ENCODE measurements at places on chromosomes 6 and 20.

DNA sequence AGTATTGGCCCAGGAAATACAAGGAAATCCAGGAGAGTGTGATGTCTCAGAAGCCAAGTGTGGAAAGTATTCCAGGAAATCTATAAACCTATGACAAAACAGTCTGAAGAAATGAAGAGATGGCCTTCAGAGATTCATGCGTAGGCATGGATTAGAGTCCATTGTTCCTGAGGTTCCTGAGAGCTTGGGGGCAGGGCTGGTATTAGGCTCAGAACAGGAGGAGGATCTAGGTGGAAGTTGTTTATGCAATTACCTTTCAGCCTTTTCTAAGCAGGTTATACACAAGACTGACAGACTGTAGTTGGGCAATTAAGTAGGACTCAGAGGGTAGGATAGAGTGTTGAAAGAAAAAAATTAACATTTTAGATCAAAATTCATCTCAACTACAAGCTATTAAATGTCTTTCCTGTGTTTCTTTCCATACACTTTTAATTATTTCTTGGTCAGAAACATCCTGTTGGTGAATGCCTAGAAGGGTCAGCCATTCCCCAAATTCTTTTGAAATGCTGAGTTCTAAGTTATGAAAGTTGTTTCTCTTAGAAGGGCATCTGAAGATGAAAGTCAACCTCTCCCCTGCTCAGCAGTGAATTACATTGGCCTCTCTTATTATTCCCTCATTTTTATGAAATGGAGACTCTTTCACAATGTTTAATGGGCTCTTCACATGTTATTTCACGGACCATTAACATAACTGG is 201.2 kb upstream of the MYLIP start:
- no peak for DNase-seq

- no peak for DNase-seq
These were observed 20.1 kb upstream of the MTCL3 start for GRCh38 chr6:127539272-127539671.

DNA sequence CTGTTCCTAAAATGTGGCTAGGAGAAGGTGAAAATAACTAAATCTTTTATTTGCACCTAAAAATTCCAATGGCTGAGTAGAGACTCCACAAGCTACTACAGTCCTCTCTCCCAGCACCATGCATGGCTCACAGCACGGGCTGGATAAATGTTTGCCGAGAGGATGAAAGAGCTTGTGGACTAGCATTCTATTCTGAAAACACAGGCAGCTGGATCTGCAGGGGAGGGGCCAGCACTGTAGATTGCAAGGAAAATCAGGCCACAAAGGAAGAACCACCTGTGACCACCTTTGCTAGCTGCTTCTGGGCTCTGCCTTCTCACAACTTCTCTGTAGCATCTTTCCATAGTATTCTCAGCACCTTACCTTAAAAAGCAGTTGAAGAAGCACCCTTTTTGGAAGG is 46.6 kb downstream of the CLIC5 start:
- DNase-seq, result no peak

- DNase-seq, result no peak
These were observed 33.8 kb upstream of the KIF25 start for GRCh38 chr6:167963589-167964057.

GRCh38 chr6:161137839-161138542 is 135.9 kb downstream of the AGPAT4 start:
- no peak for DNase-seq

DNA sequence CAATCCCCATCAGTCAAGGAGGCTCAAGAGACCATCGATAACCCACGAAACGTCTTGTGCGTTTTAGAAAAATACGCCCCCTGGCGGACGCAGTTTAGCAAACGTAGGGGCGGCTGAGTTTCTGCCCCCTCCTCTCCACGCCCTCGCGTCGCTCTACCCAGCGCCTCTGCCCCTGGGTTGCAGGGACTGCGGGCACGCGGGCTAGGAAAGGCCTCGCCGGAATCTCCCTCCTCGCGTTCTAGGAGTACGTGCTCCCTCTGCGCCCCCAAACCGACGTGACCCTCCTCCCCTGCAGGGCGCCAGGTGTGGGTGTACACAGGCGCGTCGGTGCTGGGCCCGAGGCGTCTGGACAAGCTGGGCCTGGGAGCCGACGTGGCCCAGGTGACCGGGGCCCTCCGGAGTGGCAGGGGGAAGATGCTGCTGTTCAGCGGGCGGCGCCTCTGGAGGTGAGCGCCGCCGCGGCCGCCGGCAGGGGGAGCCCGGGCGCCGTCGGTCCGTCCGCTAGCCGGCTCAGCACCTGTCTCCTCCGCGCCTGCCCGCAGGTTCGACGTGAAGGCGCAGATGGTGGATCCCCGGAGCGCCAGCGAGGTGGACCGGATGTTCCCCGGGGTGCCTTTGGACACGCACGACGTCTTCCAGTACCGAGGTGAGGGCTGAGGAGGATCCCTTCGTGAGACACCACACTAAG is 5.3 kb downstream of the MMP9 start:
- DNase-seq, result peak; percentile 62

- no peak for DNase-seq
These were observed 50.9 kb downstream of the ALDH5A1 start for GRCh38 chr6:24545691-24546090.

GRCh38 chr20:17023036-17023435 is 203.8 kb upstream of the PCSK2 start:
- no peak for DNase-seq

DNA sequence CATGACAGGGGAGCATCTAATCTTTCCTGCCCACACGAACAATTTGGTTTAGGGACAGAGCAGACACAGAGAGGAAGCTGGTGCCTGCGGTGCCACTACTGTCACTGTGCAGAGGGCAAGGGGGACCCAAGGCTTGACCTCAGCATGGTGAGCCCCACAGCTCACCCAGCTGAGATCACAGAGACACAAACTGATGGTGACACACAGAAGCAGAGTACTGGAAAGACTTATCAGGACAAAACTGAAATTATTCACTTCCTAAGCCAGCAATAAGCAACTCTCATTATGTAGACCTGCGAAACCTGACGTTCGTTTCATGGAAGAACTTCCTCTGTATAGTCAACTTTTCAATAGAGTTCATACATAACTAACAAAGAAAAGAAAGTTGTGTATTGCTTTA is 86.1 kb downstream of the HUS1B start:
- no peak for DNase-seq

- DNase-seq, result no peak
These were observed 6.0 kb downstream of the PSMF1 start for GRCh38 chr20:1124421-1124820.

DNA sequence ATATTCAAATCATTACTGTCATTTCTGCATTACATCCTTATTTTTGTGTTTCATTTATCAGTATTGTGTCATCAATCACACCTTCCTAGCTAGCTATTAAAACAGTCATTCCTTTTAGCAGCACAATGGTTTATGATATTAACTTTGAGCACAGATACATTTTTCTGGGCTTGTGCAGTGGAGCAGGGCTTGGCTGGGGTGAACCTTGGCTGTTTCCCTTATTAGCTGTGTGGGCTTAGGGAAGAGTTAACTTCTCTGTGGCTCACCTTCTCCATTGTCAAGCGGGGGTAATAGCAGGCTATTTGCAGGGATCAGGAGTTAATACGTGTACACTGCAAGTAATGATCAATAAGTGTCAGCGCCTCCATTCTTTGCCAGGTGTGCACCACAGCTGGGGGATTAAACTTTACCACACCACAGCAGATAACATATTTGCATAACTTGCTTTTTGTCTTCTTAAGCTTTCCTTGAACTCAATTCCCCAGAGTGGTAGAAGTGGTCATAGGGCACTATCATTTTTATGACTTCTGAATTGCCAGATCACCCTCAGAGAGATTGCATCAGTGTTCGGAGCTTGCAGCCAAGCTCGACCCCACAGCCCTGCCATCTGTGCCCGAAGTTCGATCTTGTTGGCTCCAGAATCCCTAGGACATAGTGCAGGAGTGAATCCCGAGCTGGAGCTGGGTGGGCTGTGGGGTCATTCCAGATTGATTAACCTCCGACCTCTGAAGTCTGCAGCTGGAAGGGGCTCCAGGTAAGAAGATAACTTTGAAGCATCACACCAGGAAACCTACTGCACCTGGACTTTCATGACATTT is 1.5 kb upstream of the PYGB start:
- no peak for DNase-seq

DNA sequence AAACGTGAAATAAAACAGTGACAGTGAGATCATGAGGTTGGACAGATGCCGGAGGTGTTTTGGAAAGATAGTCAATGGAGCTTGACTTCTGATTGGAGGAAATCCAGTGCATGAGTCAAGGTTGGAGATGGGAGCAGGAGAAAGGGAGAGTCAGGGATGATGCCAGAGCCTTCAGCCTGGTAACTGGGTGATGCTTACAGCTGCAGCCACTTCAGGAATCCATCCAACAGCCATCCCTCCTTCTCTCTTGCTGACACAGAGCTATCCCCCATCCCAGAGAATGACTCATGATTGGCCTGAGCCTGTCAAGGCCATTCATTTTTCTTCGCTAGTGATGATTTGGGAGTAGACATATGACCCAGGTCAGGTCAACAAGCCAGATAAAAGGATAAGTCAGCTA is 112.8 kb downstream of the SAMD5 start:
- DNase-seq, result no peak

- no peak for DNase-seq
These were observed 74.3 kb downstream of the CD40 start for GRCh38 chr20:46192376-46192944.

- DNase-seq, result no peak
These were observed 43.5 kb downstream of the PERP start for GRCh38 chr6:138063726-138064125.

Data from stimulated activated effector memory CD8-positive, alpha-beta T cell treated with anti-CD3 and anti-CD28 coated beads, Interleukin-12 subunit alpha, Interleukin-12 subunit beta, amount 100 ng/mL, for 72 hours (primary cell).